ENCODE measurements at places on chromosomes 2 and 18.

GRCh38 chr2:29789911-29790485 lies 131.4 kb downstream of the ALK start:
- DNase-seq: no peak

DNA sequence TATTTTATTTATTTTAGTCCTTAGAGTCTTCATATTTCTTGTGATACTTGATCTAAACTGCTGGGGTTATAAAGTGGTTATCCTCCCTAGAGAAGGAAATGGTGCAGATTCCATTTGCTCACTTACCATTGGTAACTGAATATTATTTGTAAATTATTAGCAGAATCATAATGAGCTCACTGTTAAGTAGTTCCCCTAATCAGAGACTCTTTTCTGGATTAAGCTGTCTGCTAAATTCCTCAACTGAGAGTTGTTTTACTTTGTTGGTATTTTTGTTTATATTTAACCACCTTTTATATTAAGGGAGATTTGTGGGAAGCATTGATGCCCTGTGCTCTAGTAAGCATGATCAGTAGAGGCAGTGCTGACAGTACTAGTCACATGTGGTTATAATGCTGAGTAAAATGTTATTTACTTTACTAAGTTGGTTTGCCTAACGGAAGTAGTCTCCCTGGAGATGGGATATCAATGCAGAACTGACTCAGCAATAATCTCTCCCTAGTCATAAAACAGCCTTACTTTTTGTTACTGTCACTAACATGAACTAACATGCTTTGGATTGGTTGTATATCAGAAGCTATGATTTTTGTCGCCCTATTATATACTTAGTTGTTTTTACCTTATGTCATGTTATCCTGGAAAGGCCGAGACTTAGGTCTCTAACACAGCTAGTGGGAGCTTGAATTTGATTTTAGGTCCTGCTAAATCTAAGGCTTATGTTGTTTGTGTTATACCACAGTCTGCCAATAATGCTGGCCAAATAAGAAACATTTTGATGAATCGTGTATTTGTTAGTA lies 166.7 kb downstream of the MCFD2 start:
- no peak for DNase-seq

- DNase-seq: no peak
Measured at GRCh38 chr2:143422681-143423080, 293.5 kb downstream of the ARHGAP15 start.

DNA sequence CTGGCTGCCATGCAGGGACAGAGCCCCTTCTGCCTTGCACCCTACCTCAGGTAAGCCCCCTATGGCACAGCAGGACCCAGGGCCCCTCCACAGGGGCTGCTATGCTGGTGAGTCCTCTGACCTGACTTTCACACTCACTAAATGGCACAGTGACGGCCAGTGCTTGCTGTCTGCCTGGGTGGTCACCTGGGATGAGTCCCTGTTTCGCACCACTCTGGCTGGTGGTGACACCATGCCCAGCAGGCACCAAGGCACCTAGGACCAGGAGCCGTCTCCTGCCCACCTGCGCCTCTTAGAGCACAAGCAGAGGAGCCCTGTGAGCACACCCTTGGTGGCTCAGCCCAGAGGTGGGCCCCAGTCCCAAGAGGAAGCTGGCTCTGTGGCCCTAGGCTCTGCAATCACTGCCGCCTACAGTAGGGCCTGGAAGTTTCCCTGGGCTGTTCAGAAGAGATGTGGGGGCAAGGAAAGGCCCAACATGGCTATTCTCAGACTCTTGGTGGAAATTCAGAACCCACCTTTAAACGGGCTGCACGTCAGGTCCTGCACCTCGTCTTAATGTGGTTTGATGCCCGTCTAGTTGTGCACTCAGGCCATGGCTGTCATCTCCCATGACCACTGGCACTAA lies 96.0 kb downstream of the PLB1 start:
- no peak for DNase-seq
